Keratinocyte (primary cell): ENCODE measurements at places on chromosomes 2 and 18. TPM values are rescaled to one million over a fixed set of nuclear protein-coding genes. Genes with fewer than 3 reads are reported as not detected.

The PIEZO2 gene
- 0.08 TPM in 1 of 3 replicates, not detected in the others for polyA plus RNA-seq

The CFC1 gene
- not detected in 3 replicates for polyA plus RNA-seq

DNA sequence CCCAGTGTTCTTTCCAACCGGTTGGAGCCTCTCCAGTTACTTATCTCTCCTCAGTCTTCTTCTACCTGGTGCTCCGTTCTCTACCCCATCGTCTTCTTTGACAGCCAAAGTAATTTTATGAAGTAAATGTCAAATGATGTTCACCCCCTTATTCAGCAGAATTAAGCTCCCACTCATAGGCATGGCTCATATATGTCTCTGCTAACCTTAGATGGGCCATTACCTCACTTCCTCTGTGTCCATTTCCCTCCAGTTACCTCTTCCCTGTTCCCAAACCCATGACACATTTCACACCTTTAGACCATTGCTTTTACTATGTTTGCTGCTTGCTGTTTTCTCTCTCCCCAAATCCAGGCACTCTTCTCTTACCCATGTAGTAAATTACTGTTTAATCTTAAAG lies 607.0 kb downstream of the RNF144A start:
- no peak overlapping the region for H3K4me3 ChIP-seq
- DNase-seq: no peak
- H3K4me1 ChIP-seq: no peaks in the 10 kb centered on the region
- H3K27me3 ChIP-seq: no peaks in the 10 kb centered on the region

GRCh38 chr2:186281726-186282125 lies 204.3 kb upstream of the ZC3H15 start:
- no peaks in the 10 kb centered on the region for H3K27me3 ChIP-seq
- DNase-seq: no peak
- no peaks in the 10 kb centered on the region for H3K36me3 ChIP-seq
- H3K4me1 ChIP-seq: no peaks in the 10 kb centered on the region
- H3K27ac ChIP-seq: no peak overlapping the region

DNA sequence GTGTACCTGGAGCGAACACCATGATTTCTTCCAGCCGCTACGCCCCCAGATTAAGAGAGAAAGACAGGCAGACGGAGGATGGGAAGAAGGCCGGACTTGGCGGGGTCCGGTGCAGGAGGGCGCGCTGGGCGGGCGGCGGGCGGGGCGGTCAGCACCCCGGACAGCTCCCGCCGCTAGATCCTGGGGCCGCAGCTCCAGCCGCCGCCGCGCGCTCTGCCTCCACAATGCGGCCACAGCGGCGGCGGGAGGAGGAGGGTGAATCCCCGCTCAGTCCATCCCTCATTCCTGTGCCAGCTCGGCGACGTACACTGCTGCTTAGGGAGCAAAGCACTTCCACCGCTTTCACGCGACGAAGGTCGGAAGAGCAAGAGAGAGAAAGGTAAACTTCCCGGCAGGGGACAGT lies at the start of gene AKAIN1:
Gene AKAIN1, minus strand, starts transcription at position 226 of the 403 bp plus-strand sequence. Its CDS starts 204 bp downstream, at position 22.
- no peaks in the 10 kb centered on the region for H3K4me1 ChIP-seq
- H3K27me3 ChIP-seq: peaks cover 28% of the 10 kb centered on the region
- no peak for DNase-seq
- H3K27ac ChIP-seq: no peak within 1 kb of the TSS
- H3K36me3 ChIP-seq: no peaks in the 10 kb centered on the region
- H3K4me3 ChIP-seq: no peak within 1 kb of the TSS

GRCh38 chr2:201186982-201187381 lies 4.0 kb downstream of the CASP10 start:
- no peaks in the 10 kb centered on the region for H3K27me3 ChIP-seq
- no peak for DNase-seq
- no peak overlapping the region for H3K27ac ChIP-seq
- no peaks in the 10 kb centered on the region for H3K36me3 ChIP-seq

- no peak overlapping the region for H3K4me3 ChIP-seq
- H3K27ac ChIP-seq: no peak overlapping the region
- no peaks in the 10 kb centered on the region for H3K36me3 ChIP-seq
- H3K4me1 ChIP-seq: peaks cover 12% of the 10 kb centered on the region
- DNase-seq: no peak
Measured at GRCh38 chr2:200747668-200748618, 63.8 kb upstream of the BZW1 start.
